Activated CD4-positive, alpha-beta memory T cell treated with anti-CD3 and anti-CD28 coated beads, Interleukin-2, amount 10 ng/mL, durations not matched to agents 7 days and 5 days (primary cell): ENCODE measurements at places on chromosomes 2 and 18. TPM values are rescaled to one million over a fixed set of nuclear protein-coding genes. Genes with fewer than 3 reads are reported as not detected.

GRCh38 chr2:237257471-237257951, 156.5 kb downstream of the COL6A3 start:
- no peaks in the 10 kb centered on the region for H3K4me1 ChIP-seq
- no peak for DNase-seq
- H3K4me3 ChIP-seq, result no peak overlapping the region
- H3K27ac ChIP-seq, result no peak overlapping the region
- peaks cover 16% of the 10 kb centered on the region for H3K27me3 ChIP-seq

DNA sequence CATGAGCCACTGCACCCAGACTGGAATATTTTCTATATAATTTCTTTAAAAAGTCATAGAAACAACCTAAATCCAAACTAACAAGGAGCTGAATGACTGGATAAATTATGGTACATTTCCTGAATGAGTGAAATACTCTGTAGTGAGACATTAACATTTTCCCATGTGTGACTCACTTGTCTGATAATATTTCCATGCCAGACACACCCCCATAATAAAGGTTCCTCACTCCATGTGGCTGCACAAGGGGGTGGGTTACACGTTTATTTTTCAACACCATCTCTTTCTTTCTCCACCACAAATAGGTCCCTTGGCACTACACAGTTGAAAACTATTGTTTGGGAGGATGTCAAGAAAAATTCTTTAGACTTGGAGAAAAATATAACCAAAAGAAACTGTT, 266.3 kb upstream of the LYPD1 start:
- H3K27me3 ChIP-seq, result no peaks in the 10 kb centered on the region
- no peaks in the 10 kb centered on the region for H3K36me3 ChIP-seq
- no peak for DNase-seq
- H3K4me1 ChIP-seq, result no peaks in the 10 kb centered on the region
- H3K4me3 ChIP-seq, result no peak overlapping the region

DNA sequence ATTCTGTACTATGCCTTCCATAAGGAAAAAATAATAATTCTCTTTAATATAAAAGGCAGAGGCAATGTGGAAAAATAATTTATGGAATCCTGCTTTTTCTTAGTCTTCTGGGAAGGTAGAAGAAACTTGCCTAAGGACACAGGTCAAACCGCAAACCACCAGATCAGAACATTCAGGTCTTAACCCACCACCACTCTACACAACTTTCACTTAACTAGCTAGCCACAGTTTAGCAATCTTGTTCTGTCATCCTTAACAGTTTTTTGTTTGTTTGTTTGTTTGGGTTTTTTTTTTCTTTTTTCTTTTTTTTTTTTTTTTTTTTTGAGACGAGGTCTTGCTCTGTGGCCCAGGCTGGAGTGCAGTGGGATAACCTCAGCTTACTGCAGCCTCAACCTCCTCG, 70.6 kb downstream of the ACVR1 start:
- no peak overlapping the region for H3K27ac ChIP-seq
- DNase-seq, result no peak
- H3K36me3 ChIP-seq, result peaks cover 29% of the 10 kb centered on the region
- H3K4me1 ChIP-seq, result peaks cover 19% of the 10 kb centered on the region

DNA sequence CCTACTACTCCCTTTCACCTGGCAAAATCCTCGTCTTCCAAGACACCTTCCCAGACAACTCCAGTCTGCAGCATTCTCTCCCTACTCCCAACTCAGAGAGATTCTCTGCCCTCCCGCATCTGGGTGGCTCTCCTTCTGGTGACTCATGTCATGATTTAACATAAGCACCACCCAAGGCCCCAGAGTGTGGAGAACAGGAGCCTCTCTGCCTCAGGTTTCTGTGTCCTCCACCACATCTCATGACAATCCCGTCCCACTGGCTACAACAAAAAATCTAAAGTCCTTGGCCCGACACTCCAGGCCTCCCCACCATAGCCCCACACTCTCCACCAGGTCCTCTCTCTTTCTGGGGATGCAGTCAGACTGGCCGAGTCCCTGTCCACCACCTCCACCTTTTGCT, 197.1 kb downstream of the BCL11A start:
- H3K27me3 ChIP-seq, result no peaks in the 10 kb centered on the region
- no peak overlapping the region for H3K4me3 ChIP-seq

DNA sequence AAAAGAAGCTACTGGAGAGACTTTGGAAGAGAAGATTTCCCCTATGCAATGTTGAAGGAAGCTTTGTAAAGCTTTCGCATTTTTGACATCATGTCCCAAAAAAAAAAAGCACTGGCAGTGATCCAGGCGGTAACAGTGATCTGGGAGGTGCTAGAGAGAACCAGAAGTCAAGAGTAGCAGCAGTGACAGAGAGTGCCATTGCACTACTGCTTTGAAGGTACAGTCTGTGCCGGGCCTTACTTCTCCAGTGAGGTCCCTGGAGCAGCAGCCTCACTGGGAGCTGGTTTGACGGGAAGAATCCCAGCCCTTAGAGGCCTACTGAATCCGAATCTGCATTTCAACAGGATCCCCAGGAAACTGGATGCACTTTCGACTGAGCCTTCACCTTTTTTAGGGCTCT, 50.9 kb upstream of the ATL2 start:
- no peaks in the 10 kb centered on the region for H3K36me3 ChIP-seq
- H3K27me3 ChIP-seq, result peaks cover 15% of the 10 kb centered on the region
- DNase-seq, result no peak
- H3K27ac ChIP-seq, result no peak overlapping the region
- H3K4me1 ChIP-seq, result no peaks in the 10 kb centered on the region

- no peak overlapping the region for H3K4me3 ChIP-seq
- H3K27me3 ChIP-seq, result no peaks in the 10 kb centered on the region
- no peak for DNase-seq
Measured at GRCh38 chr18:61753373-61753772, 139.4 kb downstream of the RNF152 start.

AFF3 gene
- 0.03 TPM for total RNA-seq

CNGA3 gene
- total RNA-seq, result not detected

COL3A1 gene
- not detected for total RNA-seq
